ENCODE measurements at places on chromosomes 7 and 10. TPM values are rescaled to one million over a fixed set of nuclear protein-coding genes. Genes with fewer than 3 reads are reported as not detected.

DNA sequence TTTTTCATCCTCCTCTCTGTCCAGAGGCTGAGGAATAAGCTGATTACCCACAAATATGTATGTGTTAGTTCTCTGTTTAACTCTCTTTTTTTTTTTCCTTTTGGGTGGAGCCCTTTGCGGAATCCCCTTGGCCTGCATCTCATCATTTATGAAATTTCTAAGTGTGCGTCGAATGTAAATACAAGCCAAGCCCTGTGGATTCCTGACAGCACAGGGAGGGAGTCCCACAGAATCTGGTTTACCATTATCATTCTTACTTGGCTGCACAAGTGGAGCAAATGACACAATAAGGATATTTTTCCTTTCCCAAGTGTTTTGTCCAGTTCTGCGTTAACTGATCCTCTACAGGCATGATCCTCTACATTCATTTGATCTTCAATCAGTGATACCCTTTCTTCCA is 11.4 kb downstream of the STK31 start:
- DNase-seq, result no peak

DNA sequence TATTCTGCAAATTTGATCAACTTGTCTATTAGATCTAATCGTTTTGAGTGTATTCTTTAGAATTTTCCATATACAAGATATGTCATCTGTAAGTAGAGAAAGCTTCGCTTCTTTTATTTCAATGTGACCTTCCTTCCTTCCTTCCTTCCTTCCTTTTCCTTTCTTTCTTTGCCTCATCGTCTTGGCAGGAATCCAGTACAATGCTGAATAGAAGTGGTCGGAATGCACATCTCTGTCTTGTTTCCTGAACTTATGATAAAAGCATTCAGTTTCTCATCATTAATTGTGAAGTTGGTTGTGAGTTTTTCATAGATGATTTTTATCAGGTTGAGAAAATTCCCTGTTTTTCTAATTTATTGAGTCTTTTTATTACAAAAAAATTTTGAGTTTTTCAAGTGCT is 300.7 kb upstream of the ZNF32 start:
- DNase-seq, result no peak

Gene CCL26
- 33.9 TPM for total RNA-seq

Gene ZNF92
- total RNA-seq, result 16.0 TPM
